ENCODE measurements at places on chromosomes 3 and 15.
A peak's percentile ranks its signal among the peaks of the same experiment; 100 is the strongest.

DNA sequence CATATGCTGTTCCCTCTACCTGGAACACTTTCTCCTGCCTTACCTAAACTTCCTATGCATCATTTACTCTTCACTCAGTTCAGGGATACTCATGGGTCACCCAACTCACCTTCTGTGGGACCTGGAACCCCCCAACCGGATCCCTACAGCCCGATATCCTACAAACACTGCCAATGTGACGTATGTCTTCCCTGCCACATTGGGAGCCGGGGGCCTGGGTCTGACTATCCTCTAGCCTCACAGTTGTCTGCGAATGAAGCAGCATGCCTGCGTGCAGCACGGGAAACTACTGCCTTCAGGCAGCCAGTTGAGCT is 405 bp downstream of the NPRL2 start:
- no peak for ATAC-seq

GRCh38 chr3:188937389-188937788 is 234.4 kb upstream of the TPRG1 start:
- ATAC-seq, result no peak

GRCh38 chr15:52392008-52392687 is 96.5 kb upstream of the MYO5C start:
- peak; percentile 44 for ATAC-seq

- ATAC-seq, result no peak
Observed at GRCh38 chr3:192397012-192397411, 330.3 kb downstream of the FGF12 start.

- no peak for ATAC-seq
Observed at GRCh38 chr3:183393625-183394024, 34.8 kb downstream of the MCF2L2 start.

DNA sequence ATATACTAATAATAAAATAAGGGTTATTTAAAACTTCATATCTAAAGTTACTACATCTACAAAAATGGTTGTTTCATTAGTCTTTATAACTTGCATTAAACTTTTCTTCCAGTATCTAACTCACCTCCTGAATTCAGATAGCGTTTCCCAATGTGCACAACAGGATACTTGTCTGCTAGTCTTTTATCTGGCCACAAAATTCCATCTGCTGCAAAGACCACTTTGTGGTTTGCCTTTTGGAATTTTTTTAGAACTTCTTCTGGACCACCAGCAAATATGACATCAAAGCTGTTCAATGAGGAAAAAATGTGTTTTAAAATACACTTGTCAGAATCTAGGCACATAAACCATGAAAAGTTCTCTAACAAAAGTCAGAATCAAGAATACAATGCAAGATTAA is 50.8 kb downstream of the PLOD2 start:
- no peak for ATAC-seq

DNA sequence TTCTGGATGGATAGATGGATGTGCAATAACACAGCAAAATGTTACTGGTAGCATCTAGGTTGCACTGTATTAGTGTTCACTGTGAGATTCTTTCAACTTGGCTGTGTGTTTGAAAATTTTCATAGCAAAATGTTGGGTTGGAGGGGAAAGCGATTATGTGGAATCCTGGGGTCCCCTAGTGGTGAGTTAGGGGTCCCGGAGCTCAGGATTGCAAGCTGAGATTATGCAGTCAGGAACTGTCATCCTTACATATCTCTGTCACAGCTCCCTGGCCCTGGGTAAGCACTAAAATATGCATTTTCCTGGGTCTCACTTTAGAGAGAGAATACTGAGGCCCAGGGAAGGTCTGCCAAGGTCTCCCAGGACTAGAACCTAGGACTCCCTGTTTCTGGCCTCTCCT is 77.2 kb downstream of the CEMIP start:
- ATAC-seq, result no peak

Measured in esophagus mucosa (tissue), 1 donor.